ENCODE measurements at places on chromosomes 2 and 18. TPM values are rescaled to one million over a fixed set of nuclear protein-coding genes. Genes with fewer than 3 reads are reported as not detected.
A peak's percentile ranks its signal among the peaks of the same experiment; 100 is the strongest.

DNA sequence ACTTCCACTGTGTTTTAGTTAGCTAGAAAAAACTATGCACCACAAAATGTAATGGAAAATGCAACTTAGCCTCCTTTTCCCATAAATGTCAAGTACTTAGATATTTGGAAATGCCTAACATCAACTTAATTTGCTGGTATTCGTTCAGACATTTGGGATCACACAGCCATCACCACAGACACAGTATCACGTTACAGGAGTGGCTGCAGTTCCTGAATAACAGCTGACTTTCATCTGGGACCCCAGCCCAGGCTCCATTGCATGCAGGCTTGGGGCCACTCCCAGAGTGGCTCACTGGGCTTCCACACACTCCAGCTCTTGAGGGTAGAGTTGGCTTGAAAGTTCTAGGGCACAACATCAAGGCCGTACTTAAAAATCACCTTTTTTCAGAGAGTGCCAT, 9.3 kb downstream of the TMEM182 start:
- DNase-seq = no peak

Gene PKP4
- total RNA-seq = 35.4 TPM

GRCh38 chr18:2847317-2848246, 776 bp downstream of the EMILIN2 start:
- peak; percentile 68 for DNase-seq

Gene NYAP2
- total RNA-seq = not detected

GRCh38 chr18:57850063-57850462, 46.9 kb upstream of the ATP8B1 start:
- DNase-seq = no peak

Gene FAP
- 12.7 TPM for total RNA-seq

DNA sequence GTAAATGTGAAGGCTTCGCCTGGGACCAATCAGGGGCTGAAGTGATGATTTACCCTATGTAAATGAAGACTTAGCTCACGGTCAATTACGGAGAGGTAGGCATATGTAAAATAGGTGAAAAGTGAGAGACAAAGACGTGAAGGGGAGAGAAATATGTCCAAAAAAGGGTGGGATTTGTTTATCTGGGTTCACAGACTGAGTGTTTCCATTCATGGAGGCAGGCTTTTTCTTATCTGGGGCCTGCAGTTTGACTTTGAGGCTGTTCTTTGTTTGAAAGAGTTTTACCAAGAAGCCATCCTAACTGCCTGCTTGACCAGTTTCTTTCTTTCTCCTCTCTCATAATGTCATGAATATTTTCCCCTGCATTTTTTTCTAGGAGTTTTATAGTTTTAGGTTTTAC, 202.7 kb downstream of the NYAP2 start:
- no peak for DNase-seq

Gene KCNG2
- not detected for total RNA-seq

DNA sequence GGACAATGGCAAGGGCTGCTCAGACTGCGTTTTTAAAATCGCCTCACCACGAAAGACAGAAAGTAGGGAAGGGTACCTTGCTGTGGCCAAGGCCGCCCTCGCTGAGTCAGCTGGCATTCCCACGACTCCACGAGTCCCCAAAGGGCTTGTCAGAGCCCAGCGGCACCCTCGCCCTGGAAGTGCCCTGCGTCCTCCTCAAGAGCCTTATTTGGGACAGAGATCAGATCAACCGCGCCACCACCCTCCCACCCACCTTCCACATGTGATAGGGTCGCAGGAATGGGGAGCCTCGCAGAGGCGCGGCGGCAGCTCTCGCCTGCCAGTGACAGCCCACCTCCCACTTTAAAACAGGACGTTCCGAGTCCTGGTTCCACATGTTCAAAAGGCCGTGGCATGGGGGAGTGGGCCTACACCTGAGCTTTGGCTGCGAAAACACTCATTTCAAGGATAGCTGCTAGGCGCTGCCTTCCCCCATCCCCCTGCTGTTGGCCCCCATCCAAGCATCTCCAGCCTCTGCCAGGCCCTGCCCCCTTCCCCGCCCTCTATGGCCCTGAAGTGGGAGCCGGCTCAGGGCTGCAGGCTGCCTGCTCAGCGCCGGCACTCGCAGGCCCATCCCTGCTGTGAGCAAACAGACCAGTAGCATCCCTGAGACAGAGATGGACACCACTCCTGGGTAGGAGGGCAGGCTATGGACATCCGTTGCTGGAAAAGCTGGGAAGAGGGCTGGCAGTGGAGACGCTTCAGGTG, 38.1 kb upstream of the ARHGEF4 start:
- no peak for DNase-seq

- no peak for DNase-seq
Measured at GRCh38 chr2:222518570-222519381, 94.4 kb downstream of the SGPP2 start.

DNA sequence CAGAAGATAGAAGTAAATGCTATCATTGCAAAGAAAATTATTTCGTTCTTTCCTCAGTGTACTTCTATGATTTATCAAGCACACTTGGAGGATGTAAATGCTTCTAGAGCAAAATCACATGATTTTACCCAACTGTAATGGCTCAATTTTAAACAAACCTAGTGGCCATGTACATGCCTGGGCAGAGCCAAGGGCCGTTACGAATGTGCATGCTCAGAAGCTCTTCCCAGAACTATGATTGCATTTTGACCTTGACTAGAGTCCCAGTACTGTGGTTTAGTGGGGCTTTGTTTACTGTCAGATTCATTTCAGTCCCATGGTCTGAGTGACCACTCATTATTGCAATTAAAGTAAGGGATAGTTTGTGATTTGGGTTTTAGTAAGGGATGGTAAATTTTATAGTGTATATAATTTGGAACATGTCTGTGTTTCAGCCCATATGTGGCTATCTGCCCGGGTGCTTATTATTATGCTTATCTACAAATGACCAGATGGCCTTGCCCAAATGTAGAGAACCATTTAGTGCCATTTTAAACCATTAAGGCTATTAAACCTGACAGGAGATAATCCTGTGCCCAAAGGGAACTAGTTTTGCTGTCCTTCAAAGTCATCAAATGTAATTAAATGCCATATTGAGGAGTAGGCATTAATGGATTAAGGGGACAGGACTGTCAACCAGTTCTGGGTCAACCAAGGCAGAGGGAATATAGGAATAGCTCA, 239.1 kb downstream of the ICOS start:
- DNase-seq = no peak

All from sigmoid colon (tissue), 7 donors.